ENCODE measurements at places on chromosomes 5 and 9.

GRCh38 chr9:135906291-135907005 is 898 bp downstream of the CAMSAP1 start:
- no peak for DNase-seq

DNA sequence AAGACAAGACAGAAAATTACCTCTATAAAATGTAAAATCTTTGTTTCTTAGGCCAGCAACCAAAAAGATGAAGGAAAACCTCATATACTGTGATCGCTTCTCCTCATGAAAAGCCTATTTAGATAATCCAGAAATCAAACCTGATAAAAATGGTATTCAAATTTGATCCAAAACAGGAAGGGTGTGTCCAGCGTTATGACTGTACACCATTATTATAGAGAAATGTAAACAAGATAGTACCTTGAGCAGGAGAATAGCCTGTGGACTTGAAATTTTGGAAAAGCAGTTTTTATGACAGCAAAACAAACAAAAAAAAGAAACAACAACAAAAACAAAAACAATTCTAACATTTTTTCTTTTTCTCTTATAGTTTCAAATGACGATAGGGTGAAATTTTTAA is 1382.8 kb upstream of the CDH9 start:
- DNase-seq = no peak

DNA sequence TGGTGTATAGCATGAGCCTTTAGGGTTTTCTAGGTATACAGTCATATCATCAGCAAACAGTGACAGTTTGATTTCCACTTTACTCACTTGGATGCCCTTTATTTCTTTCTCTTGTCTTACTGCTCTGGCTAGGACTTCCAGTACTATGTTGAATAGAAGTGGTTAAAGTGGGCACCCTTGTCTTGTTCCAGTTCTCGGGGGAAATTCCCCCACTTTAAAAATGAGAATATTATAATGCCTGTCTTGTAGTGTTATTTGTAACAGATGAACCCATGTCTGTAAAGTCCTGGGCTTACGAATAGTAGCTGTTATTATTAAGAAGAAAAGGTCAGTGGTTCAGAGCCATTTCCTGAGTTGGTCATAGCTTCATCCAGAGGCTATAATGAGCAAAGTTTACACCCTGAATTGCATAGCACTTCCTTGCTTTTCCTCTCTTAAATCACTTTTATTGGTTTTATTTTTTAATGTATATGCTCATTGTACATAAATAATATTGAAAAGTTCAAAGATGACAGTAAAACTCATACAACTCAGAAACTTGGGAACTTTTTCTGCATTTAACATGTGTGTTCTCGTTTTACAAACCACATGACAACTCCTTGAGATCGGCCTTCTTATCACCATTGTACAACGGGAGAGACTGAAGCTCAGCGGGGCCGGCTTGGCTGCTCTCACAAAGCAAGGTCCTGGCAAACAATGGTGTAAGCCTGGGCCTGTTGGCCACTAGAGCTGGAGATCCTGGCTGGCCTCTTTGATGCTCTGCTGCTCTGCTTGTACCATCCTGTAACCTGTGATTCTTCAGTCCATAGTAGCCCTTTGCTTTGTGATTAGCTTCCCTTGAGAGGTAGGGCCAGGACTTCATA is 85.2 kb downstream of the CYFIP2 start:
- DNase-seq = no peak

DNA sequence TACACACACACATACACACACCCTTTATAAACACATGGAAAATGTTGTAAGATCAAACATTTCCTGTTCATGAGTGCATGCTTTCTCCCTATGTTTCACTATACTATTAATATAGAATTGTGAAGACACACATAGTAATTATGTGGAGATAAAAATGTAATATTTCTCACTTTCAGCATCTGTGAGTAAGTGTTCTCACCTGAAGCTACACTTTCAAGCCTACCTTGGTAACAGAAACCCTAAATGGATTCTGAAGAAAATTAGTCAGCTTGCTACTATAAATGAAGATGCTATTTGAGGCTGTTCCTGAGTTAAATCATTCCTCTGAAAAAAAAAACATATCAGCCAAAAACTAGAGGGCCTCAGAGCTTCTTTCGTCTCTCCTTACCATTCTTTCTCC is 81.1 kb upstream of the GNA14 start:
- DNase-seq = no peak

DNA sequence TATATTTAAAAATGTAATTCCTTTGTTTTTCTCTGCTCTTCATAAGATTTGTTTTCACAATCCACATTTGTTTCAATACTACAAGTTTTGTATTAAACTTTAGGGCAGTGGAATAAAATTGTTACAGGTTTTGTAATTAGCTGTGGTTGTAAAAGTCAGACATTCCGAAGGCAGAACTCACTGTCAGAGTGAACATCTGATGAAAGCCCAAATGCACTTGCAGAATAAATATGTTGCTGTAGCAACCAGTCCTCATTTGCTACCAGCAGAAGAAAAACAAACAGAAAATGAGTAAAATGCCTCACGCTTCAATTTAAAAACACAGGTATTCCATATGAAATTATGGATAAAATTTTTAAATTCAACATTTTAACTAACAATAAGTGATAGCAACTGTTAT is 740.1 kb upstream of the FAM174A start:
- no peak for DNase-seq

GRCh38 chr9:135512904-135513303 is 8.3 kb upstream of the LCN1 start:
- no peak for DNase-seq

DNA sequence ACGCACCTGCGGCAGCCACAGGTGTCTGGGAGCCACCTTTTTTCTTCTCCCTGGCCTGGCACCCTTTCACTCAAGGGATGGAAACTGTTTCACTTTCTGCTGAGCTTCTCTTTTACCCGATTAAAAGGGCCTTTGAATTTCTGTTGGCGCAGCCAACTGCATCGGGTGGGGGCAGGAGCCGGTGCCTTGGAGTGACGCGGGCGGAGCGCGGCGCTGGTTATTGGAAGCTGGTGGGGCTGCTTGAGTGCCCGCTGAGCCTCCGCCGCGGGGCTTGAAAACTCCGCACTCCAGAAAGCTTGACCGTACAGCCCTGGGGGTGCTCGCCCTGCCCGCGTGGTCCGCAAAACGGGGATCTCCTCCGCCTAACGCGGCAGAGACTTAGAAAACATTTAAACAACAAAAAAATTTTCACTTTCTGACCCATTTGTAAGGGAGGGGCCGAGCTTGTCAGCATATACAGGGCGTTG is 52.0 kb upstream of the TJP2 start:
- DNase-seq = no peak

GRCh38 chr9:32424616-32425015 is 40.2 kb downstream of the ACO1 start:
- DNase-seq = no peak

DNA sequence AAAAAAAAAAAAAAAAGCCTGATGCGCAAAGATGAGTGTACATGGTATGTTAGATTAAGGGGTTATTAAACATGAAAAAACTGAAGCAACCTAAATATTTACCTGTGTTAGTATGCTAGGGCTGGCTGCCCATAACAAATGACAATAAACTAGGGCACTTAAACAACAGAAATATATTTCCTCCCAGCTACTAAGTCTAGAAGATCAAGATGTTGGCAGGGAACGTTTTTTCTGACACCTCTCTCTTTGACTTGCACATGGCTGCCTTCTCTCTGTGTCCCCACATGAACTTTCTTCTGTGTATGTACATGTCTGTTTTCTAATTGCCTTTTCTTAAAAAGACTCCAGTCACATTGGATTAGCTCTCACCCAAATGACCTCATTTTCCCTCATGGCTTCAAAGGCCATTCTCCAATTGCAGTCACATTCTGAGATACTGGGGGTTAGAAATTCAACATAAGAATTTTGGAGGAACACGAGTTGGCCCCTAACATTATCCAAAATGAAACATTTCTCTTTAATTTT is 694.5 kb downstream of the CDH9 start:
- no peak for DNase-seq

Data from stimulated activated CD8-positive, alpha-beta memory T cell treated with anti-CD3 and anti-CD28 coated beads, Interleukin-4, amount 100 ng/mL, for 4 hours (primary cell).